Skin of body (tissue), 3 donors: ENCODE measurements at places on chromosomes 12 and 14. TPM values are rescaled to one million over a fixed set of nuclear protein-coding genes. Genes with fewer than 3 reads are reported as not detected.

The AQP2 gene
- total RNA-seq: not detected

The FOXJ2 gene
- total RNA-seq: 10.9 TPM

The RTN1 gene
- total RNA-seq: 6.1 TPM

The PLCZ1 gene
- not detected for total RNA-seq

The ZFHX2 gene
- 0.39 TPM for total RNA-seq
